ENCODE measurements at places on chromosomes 5 and 9.

DNA sequence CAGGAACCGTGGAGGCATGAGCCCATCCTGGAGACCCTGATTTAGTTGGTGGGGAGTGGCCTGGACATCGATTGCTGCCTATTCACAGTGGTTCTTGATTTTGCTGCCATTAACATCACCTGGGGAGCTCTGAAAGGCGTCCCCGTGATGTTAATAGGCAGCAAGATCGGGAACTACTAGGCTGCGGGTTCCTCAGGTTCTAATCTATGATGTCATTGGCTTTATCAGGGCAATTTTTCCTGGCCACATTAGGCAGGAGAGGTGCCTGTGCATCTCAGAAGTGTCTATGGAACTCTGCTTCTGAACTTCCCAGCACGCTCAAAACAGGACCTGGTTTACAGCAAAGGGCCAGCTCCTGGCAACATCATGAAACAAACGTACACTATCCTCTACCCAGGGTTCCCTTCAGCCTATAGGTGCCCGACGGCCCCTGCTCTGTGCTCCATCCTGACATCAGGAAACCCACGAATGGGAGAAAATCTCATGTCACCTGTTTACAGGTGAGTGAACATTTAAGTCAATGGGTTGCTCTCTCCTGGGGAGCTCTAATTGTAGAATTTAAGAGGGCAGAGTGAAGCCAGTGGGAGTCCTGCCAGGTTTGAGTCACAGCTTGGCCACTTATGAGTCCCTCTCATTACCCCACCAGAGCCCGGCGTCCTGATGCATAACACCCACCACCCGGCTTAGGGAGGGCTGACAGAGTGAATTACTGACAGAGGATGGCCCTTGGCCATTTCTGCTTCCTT is 49.4 kb downstream of the ROPN1L start:
- no peak for DNase-seq

- DNase-seq, result no peak
Observed at GRCh38 chr5:54985301-54986268, at the start of gene ESM1. Gene ESM1, minus strand, starts transcription at chr5:54985593. Its CDS starts 76 bp downstream, at chr5:54985517.

DNA sequence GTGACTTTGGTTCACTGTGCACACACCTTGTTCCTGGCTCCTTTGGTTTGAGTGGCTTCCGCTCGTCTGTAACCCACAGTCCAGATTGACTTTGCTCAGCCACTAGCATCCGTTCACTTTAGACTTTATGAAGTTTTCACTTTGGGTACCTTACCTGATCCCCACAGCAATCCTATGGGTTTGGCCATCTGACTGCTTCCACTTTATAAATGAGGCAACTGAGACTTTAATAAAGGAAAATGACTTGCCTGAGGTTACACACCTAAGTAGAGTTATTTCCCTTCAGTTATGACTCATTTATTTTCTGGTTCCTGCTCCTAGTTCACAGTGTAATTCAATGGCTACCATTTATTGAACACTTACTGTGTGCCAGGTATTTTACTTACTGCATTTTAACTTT is 94.2 kb upstream of the SAP30L start:
- no peak for DNase-seq

DNA sequence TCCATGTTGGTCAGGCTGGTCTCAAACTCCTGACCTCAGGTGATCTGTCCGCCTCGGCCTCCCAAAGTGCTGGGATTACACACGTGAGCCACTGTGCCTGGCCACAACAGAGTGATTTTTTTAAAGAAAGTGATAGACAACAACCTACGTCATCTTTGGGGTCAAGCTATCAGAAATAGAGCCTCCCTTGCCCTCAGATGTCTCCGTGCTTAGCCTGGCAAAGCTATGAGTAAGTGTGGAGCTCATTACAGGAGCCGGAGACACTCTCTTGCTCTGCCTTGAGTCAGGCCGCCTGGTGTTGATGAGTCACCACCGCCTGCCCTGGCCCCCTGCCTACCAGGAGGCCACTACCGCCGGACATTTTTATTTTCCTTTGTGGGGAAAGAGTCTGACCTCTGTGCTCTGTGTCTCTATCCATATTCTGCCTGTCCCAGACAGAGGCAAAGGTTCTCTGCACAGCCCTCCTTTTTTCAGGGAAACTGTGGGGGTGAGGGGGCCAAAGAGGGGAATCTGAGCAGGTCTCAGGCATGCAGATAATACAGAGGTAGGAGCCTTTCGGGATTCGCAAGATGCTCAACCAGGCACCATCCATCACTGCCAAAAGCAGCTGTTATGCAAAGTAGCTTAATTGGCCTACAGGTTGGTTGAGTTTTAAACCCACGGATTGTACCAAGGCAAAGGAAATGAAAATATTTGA is 123.7 kb upstream of the CPEB4 start:
- DNase-seq, result peak; percentile 64
